Activated gamma-delta T cell (primary cell): ENCODE measurements at places on chromosomes 2 and 18.

DNA sequence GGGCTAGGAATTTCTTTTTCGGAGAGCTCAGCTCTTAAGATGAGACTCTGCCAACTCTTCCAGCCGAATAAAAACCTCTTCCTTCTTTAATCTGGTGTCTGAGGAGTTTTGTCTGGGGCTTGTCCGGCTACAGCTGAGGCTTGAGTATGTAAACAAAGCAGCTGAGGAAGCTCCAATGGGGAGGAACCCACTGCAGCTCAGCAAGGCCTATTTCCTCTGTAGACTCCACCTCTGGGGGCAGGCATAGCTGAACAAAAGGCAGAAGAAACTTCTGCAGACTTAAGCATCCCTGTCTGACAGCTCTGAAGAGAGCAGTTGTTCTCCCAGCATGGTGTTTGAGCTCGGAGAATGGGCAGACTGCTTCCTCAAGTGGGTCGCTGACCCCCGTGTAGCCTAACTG, 838.7 kb downstream of the CCDC85A start:
- DNase-seq: no peak

DNA sequence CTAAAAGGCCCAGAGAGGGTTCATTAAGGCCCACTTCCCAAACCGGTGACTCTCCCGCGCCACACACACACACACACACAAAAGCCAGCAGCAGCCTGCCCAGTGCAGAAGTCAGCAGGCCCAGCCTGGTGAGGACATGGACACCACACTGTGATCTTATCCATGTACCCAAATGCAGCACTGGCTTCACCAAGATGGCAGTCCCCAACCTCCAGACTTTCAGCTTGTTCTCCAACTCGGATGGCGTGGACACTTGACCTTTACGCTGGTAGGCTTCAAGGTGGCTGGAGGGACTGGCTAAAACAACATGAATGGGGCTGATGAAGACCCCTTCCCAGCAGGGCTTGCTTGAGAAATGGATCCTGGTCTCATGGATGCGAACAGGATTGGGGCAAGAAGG, 50.4 kb downstream of the TNS1 start:
- DNase-seq: no peak

GRCh38 chr2:134146620-134147019, 107.3 kb upstream of the MGAT5 start:
- no peak for DNase-seq

DNA sequence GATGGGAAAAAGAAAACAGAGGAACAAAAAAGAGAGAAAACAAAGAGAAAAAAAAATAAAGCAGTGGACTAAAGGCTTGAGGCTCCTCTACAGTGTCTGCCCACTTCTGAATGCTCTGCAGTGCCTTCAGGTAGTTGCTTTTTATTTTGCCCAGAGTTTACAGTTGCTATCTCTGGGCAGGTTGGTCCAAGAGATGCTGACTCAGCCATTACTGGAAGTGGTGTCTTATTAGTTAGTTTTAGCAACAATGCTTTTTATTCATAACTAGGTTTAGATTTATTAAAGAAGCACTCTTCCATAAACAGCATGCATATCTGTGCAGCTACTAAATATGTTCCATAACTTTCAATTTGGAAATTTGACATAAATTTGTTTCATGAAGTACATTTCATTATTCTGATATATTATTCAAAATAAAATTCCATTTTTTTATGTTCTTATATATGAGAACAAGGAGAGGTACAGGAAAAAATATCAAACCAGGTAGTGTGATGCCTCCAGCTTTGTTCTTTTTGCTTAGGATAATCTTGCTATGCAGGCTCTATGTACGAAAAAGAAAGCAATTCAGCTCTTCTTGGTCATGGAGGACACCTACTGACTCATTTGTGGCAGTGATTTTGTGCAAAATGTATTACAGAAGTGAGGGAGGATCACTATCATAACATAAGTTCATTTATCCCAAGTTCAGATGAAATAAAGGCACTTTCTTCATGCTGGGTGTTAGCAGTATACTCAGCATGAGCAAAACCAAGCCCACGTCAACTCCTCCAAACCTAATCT, 69.5 kb downstream of the RPIA start:
- DNase-seq: no peak

DNA sequence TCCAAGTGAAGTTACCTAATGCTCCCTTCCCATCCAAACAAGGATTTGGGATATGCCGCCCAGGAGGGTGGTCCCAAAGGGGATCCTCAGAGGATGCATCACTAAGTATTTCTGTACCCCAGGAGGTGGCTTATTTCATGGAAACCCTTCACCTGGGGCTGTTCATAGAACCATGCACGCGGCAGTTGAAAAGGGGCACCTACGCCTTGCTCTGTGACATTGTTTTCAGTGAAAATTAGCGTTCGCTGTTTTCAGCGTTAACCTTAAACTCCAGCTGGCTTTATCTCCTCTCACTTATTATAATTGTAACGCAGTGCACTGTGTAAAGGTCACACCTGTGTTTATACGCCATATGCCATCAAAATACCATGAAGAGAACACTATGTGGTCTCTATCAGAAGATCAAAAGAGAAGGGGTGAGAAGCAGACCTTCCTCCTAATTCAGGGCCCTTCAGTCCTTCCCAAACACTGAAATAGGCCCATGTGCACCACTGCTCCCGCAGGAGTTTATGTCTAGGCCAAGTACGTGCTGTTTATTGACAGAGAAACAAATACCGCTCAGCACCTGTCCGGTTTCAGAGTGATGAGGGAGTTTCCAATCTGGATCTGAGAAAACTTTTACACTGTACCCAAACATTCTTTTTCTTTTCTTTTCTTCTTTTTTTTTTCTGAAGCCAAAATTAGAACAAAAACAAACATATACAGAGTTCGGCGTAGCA, 162.1 kb downstream of the BCL2 start:
- DNase-seq: no peak

GRCh38 chr2:121245913-121246312, 39.1 kb downstream of the TFCP2L1 start:
- DNase-seq: no peak

DNA sequence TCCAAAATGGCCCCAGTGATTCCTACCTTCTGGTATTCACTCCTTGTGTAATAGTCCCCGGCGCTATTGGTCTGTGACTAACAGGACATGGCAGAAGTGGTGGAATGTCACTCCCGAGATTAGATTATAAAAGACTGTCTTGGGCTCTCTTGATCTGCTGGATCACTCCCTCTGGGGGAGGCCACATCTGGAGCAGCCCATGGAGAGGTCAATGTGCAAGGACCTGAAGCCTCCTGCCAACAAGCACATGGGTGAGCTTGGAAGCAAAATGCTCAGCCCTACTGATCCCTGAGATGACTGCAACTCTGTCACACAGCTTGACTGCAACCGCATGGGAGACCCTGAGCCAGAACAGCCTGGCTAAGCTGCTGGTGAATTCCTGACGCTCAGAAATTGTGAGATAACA, 94.3 kb upstream of the GLI2 start:
- no peak for DNase-seq

- DNase-seq: no peak
Measured at GRCh38 chr2:67445652-67446268, 48.6 kb downstream of the ETAA1 start.

- no peak for DNase-seq
Measured at GRCh38 chr2:28445448-28446258, 50.2 kb upstream of the PLB1 start.

- DNase-seq: no peak
Measured at GRCh38 chr2:219289537-219290361, 10.6 kb downstream of the DNAJB2 start.

GRCh38 chr2:46837704-46838103, 77.9 kb downstream of the MCFD2 start:
- DNase-seq: no peak

DNA sequence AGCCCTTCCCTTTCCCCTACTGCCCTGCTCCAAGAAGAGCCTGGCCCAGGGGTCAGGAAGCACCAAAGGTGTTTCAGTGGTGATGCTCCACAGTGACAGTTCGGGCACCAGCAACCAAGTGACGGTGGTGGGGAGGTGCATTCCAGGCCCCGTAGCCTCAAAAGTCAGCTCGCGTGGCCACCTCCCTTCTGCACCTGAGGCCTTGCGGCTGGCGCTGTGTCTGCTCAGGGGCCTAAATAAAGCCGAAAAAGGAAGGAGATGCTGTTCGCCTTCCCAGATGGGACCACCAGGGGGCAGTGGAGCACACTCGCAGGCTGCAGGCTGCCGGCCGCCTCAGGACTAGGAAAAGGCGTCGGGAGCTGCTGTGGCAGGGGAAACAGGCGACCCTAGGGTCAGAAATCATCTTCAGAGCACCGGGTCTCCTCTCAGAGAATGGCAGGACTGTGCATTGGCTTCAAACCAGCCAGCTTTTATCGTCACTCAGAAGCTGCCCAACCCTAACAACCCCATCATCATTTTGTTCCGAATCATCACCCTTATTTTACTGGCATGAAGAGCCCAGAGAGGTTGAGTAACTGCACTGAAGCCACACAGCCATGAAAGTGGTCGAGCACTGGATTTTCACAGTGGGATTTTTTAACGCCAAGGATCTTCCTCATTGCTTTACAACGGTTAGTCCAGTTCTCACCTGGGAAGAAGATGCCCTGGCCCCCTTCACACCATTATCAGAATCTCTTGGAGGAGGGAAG, 213.0 kb upstream of the CELF4 start:
- no peak for DNase-seq

DNA sequence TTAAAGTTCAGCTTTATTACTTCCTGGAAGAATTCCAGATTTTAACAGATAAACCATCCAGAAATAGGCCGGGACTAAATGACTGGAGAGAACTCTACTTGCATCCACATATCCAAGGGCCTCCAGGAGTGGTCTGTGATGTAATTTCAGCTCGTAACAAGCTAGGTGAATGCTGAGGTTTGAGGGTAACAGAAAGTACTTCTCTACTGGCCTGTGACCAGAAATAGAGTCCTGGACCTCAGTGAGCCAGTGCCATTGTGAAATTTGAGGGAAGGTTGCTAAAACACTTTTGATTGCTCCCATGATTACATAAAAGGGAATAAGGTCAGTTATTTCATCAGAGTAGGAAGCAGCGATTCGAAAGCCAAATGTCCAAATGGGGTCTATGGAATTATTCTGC, 158.1 kb downstream of the DOCK10 start:
- no peak for DNase-seq

DNA sequence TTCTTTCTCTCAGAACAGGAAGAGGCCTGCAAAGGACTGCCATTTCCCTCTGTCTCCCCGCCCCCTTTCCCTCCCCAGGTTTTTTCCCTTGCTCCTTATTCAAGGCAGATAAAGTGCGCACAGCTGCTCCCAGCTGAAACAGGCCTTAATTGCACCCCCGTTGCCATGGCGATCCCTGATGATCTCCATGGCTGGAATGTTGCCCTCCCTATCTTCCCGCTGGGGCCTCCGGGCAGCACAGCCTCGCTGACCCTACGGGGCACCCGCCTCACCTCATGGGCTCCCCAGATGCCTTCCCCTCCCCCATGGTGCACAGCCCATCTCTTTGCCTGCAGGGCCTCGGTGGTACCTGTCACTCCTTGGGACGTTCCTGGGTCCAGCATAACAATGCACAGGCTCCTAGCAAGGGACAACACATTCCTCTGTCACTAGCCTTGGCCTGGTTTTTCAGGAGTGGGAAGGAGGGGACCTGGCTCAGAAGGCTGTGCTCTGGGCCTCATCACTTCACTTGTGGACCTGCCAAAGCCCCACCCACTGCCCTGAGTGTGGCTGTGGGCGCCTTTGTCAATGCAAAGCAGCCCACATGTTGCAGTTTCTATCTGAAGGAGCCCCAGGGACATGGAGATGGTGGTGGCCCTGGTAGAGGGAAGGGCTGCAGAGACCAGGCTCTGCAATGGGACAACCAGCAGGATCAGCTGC, 115.0 kb downstream of the CELF4 start:
- DNase-seq: no peak

DNA sequence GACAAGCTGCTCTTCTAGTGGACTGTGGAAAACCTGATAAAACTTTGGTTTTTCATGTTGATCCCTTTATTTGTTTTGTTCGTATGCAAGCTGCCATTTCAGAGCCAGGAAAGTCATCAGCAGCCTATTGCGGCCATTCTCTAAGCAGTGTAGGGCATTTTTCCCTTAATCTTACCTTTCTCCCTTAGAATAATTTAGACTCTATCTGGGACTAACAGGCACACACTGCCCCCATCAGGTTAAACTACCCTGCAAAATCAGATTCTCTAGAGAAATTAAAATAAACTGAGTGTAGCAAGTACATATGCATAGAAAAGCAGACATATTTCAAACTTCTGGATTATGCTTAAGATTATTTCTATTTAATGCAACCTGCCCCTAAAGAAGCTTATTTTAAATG, 347.5 kb downstream of the METTL4 start:
- DNase-seq: no peak

- no peak for DNase-seq
Measured at GRCh38 chr2:159960414-159960813, 102.0 kb downstream of the PLA2R1 start.

DNA sequence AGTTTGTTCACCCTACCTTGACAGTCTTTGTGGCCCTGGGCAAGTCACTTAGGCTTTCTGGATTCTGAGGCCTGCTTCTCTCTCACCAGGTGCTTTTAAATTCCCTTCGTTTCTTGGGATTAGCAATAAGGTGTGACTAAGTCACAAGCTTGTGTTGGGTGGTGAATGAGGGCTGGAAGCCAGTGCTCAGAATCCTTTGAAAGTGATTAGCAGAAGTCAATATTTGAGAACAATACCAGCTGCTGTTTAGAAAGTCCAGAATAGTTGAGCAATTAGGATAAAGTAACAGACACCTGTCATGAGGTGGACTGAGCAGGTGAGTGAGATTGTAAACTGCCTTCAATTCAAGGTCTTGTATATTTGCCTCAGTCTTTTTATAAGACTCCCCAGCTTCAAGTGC, 19.3 kb upstream of the MGAT5 start:
- DNase-seq: no peak

DNA sequence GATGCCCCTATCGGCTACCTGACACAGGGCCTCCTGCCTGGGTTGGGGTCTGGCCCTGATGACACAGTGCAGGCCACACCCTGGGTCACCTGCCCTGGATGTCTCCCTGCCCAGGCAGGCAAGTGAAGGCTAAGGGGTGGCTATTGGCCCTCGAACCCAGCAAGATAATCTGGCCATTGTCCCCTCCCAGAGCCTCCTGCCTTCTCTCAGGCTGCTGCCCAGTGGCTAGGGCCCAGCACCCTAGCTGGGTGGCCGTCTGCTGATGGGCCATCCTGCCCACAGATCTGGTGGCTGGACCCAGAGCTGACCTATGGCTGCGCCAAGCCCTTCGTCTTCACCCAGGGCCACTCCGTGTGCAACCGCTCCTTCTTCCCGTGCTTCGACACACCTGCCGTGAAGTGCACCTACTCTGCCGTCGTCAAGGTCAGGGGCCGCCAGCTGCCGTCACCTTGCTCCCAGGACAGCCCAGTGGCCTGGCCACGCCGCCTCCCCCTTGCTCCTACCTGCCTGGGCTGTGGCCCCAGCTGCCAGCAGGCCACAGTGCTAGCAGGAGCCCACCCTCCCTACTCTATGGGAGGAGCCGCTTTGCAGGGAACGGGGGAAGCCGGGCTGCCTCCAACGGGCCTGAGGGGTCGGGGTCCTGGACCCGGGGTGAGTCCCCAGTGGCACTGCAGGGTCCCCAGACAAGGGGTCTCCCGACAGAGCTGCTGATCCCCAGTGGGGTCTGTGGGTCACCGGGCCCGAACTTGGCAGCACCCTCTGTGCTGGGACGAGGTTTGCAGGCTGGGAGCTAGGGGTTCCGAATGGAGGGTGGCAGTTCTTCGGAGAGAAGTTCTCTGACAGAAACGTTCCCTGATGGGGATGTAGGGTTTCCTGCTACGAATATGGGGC, 4.1 kb downstream of the RNPEPL1 start:
- no peak for DNase-seq

GRCh38 chr2:18149660-18150246, 271.3 kb downstream of the KCNS3 start:
- DNase-seq: no peak
